ENCODE measurements at places on chromosomes 5 and 9. TPM values are rescaled to one million over a fixed set of nuclear protein-coding genes. Genes with fewer than 3 reads are reported as not detected.

Gene CCNO
- 0.48 TPM for total RNA-seq

Gene NMUR2
- not detected for total RNA-seq

Gene FOCAD
- 86.5 TPM for total RNA-seq

Gene IL3
- not detected for total RNA-seq

Gene ITK
- 2.8 TPM for total RNA-seq

Gene LRRC70
- total RNA-seq: 5.6 TPM

Gene PPP3R2
- 0.07 TPM for total RNA-seq

Gene ANKDD1B
- total RNA-seq: 1.2 TPM

Gene NEUROG1
- total RNA-seq: not detected

Gene GRM6
- total RNA-seq: not detected

Gene HTR1A
- not detected for total RNA-seq

Gene RETREG1
- total RNA-seq: 0.51 TPM

Gene RPL7A
- 2,200 TPM for total RNA-seq

Gene IFNA21
- total RNA-seq: not detected

Gene NUTM2F
- not detected for total RNA-seq

Gene NPDC1
- total RNA-seq: 73.0 TPM

All from uterus (tissue), 4 donors.